ENCODE measurements at places on chromosomes 3 and 15.

DNA sequence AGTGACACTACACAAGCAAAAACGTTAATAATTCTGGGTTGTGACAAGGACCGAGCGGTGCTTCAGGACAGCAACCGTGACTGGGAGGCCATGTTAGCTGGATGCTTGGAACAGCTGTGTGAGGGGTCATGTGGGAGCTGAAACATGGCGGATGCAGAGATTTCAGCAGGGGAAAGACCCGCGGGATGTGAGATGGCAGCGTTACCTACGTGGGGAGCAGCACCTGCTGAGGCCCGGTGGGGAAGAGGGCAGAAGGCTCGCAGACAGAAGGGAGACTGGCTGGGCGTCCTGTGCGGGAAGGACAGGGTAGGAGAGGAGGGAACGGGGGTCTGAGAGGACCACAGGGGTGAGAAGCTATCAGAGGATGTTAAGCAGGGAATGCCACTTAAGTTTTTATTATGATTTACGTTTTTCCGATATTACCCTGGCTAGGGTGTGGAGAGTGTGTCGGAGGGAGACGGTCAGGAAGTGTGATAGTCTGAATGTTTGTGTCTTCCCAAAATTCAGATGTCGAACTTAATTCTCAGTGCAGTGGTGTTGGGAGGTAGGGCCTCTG is 228.8 kb upstream of the LYSMD4 start:
- DNase-seq, result no peak

DNA sequence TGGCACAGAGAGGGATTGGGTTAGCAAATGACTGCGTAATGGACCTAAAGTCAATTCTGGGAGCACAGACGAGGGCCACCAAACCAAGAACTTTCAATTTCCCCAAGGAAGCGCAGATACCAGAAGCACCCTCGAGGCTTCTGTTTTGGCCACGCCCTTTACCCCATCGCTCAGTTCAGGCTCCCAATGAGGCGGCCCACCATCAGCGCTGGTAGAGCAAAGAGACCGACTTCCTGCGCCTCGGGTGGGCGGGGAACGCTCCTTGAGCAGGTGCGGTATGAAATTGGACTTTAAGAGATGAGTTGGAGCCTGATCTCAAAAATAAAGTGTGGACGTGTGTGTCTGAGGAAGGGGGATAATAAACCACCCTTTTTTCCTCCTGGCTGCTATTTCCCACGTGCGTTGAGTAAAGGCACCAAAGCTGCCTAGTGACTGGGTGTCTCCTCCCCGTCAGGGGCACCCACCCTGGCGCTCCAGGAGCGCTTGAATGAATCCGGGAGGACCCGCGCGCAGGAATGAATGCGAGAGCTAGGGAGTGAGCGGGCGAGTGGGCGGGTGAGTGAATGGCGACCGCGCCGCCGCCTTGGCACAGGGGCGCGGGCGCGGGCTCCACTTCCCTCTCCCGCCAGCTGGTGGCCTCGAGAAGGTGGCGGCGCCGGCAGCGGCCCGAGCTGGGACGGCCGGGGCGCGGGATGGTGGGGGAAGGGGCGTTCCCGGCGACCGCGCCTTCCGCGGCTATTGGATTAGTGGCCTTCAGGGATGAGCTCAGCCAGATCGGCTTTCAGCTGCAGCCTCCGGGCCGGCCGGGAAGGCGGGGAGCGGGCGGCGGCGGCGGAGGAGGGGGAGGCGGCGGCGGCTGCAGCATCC is at the start of gene SPSB4:
TSS of gene SPSB4 (plus strand) at position 772 of the 867 bp plus-strand sequence. CDS start 14,758 bp downstream, outside the sequence.
- DNase-seq, result no peak

DNA sequence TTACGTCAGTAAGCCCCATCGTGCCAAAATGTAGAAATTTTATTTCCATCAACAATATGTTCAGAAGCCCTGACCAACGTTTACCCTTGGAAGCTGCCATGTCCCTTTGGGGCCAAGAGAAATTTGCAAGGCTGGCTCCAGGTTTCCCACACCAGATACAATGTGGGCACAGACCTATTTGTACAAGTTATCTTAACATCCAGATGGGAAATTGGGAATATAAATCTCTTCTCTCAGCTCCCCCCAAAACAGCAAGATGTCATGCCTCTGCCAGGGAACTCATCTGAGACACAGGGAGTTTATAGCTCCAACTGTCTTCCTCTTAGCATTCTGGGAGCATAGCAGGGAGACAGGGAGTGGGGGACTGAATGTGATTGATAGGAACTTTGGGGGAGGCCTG is 9.3 kb upstream of the DPPA2 start:
- DNase-seq, result no peak

DNA sequence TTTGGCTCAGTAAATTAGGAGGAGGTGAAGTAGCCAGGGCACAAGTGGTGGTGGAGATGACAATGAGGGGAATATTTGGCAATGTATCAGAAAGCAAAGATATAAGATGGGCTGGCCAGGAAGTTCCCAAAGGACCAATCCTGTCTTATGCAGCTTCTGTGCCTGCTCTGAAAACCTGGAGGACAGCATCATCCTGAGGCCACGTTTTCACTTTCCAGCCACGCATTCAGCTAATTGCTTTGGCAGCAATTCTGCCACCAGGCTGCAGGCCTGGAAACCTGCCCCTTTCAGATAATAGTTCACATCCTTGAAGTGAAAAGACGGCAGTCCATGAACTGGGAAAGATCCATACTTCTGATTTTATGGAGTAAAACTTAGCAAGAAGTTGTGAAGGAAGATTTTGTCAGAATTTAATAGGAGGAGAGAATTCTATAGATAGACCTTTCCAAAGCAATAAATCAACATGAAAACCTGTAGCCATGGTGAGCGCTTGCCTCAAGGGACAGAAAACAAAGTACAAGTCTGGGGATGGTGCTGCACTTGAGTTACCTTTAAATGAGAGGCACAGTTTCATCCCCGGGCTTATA is 682.5 kb downstream of the GRM7 start:
- no peak for DNase-seq

DNA sequence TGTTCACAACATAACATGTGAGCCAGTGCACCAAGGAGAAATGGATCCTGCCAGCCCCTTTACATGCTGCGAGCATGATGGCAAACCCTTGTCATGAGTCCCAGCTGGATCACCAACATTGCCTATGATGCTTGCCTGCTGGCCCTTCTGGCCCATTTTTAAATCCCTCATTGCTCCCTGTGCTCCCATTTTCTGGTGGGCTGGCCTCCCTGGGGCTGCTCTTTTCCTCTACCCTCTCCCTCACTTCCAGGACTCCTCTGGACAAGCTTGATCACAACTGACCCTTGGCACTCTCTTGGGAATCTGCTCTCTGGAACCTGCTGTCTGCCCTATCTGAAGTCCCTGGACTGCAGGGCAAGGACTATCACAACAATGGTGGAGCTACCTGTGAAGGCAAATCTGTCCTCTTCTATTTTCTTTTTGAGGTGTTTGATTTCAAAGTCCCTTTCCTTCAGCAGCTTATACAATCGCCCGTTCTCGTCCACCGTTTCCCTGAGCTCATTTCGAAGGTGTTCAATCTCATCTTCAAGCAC is 16.3 kb downstream of the CCDC13 start:
- no peak for DNase-seq

DNA sequence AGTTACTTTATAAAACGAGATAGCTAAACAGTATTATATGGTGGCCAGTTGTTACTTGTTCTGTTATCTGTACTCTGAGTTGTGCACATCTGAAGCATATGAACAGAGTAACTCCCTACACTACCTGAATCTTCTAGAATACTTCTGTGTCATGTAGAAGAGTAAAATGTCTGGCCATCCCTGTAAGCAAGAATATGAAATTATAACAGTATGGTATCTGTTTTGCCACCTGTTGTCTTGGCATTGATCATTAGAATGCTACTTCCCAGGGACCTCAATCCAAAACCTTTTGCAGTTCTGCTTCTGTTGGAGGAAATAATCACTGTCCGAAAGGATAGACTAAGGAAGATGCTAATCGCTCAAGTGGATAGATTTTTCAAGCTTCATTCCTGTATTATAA is 1.9 kb downstream of the TEX9 start:
- DNase-seq, result no peak

- DNase-seq, result no peak
Measured at GRCh38 chr15:70578196-70578595, 185.2 kb downstream of the UACA start.

- no peak for DNase-seq
Measured at GRCh38 chr15:101329309-101329863, 34.3 kb upstream of the SNRPA1 start.

DNA sequence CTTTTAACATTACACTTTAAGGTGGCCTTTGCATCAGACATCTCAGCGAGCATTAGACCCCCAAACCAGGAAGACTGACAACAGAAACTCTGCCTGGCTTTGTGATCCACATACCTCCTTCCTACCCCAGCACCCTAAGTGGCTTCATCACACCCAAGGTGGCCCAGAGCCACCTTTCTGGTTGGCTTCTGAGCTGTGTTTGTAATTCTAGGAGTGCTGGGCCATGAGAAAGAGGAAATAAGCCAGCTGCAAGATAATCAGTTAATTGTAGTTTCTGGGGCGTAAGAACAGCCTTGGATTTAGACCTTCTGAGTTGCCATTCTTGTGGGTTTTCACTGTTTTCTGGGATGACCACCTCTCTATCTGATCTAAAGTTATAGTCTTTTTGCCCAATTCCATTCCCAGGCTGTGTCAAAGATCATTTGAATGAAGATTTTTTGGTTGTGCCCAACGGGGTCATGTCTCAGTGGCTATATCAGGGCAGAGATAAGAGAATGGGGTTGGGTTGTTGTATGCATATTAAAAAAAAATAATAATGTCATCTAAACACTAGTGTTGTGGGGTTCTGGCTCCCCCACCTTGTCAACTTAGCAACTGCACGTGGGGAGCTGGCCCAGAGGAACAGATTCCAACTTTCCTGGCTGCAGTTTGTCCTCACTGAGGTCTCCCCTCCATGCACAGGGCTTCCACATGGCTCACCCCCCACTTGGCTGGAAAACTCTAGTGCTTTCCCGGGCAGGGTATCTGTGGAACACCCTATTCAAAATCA is 234.8 kb upstream of the WNT5A start:
- no peak for DNase-seq

DNA sequence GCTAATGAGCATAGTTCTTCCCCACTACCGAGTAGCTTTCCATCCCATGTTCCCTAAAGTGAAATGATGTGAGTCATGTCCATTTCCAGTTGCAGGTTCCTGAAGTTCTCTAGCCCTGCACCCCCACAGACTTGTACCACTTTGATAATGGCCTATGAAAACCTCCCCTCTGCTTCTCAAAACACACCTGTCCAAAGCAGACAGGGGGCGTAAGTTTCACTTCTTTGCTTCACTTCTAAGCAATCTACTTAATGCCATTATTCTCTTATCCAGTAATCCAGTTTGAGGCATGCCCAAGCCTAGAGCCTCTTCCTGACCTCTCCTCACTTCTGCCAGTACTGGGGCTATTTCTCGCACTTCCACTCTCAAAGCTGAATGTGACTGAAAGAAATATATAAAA is 305.1 kb downstream of the IGSF11 start:
- DNase-seq, result no peak

DNA sequence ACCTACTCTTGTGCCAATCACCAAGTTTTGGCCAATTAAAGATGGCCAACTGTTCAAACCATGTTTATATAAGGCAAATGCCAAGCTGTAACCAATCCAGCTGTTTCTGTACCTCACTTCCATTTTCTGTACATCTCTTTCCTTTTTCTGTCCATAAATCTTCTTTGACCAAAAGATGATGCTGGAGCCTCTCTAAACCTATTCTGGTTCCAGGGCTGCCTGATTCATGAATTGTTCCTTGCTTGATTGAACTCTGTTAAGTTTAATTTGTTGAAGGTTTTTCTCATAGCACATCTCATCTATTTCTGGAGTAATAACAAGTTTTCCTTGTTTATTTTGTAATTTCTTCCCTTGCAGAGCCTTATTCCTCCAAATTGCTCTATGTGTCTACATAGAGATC is 115.3 kb upstream of the SMAD3 start:
- no peak for DNase-seq

DNA sequence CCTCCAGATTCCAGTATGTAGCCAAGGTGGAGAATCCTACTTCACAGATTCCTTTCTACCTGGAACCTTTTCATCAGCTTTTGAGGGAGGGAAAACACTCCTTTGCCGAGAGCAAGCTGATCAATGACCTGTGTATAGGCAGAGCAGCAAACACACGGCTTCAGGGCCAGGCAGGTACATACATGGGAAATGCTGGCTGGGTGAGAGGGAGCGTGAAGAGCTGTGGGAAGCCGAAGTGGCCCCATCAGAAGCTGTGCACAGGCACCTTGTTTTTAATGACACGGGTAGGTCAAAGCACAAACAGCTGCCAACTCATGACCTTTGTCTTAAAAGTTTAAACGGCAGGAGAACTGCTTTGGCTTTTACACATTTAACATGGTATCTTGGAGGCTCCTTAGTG is 25.3 kb downstream of the STARD5 start:
- no peak for DNase-seq

- no peak for DNase-seq
Measured at GRCh38 chr3:197994736-197995135, 34.7 kb downstream of the LMLN start.

GRCh38 chr3:76065964-76066363 is 280.6 kb upstream of the ZNF717 start:
- no peak for DNase-seq

DNA sequence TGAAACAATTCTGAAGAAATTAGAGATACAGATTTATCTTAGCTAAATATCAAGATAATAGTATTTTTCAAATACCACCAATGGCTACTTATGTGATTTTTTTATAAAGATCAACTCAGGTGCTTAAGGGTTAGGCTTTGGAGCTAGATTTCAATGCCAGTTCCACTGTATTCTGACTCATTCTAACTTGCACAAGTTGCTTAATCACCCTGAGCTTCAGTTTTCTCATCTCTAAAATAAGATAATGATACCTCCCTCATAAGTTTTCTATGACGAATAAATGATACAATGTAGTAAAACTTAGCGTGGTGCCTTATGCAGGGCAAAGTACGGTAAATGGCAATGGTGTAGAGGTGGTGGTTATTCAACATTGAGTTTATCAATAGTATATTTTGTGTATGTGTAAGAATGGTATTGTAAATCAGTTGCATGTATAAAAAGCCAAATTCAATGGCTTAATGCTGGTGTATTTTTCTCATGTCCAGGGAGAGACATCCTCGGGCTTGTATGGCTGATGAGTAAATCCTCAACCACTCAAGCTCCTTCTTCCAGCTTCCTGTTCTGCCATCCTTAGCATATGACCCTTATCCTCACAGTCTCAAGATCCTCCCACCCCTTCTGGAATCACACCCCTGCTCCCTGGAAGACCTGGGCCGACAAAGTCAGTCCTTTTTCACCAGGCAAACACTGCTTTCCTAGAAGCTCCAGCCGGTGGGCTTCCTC is 505.9 kb upstream of the CFAP20DC start:
- no peak for DNase-seq

- DNase-seq, result no peak
Measured at GRCh38 chr3:6108957-6109356, 752.0 kb upstream of the GRM7 start.

- no peak for DNase-seq
Measured at GRCh38 chr3:5809586-5810246, 622.2 kb downstream of the EDEM1 start.

DNA sequence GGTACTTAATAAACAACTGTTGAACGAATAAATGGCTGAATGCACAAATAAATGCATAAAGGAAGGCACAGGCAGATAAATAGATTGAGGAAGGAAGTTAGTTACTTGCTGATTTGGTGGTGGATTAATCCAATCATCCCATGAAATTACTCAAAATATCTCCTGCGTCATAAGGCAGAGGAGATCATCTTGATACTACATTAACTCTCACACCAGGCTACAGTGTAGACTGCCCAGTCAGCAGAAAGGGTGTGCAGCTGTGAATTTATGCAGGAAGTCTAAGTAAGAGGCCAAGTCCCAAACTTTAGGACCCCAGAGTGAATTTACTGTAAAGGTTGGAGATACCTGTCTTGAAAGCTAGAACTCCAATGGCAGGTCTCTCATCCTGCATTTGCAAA is 38.6 kb downstream of the PRICKLE2 start:
- DNase-seq, result no peak

GRCh38 chr15:50933341-50933740 is 24.9 kb downstream of the AP4E1 start:
- DNase-seq, result no peak

All from CD4-positive, alpha-beta T cell treated with Interleukin-12 subunit alpha and Interleukin-12 subunit beta, for 1 hour (primary cell).